ENCODE measurements at places on chromosomes 12 and 14.

GRCh38 chr12:1838205-1838993 lies 18.0 kb downstream of the LRTM2 start:
- DNase-seq, result no peak

DNA sequence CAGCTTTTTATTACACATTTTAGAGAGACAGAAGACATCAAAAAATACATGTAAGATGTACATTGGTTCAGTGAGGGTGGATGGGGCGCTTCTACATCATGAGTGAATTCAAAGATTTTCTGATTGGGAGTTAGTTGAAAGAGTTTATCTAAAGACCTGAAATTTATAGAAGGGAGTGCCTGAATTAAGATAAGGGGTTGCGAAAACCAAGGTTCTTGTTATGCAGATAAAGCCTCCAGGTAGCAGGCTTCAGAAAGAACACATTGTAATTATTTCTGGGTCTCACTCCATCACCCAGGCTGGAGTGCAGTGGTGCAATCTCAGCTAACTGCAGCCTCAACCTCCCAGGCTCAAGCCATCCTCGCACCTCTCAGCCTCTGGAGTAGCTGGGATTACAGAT lies 26.2 kb upstream of the TMPO start:
- no peak for DNase-seq

GRCh38 chr14:59377991-59378601 lies 87.1 kb downstream of the GPR135 start:
- no peak for DNase-seq

DNA sequence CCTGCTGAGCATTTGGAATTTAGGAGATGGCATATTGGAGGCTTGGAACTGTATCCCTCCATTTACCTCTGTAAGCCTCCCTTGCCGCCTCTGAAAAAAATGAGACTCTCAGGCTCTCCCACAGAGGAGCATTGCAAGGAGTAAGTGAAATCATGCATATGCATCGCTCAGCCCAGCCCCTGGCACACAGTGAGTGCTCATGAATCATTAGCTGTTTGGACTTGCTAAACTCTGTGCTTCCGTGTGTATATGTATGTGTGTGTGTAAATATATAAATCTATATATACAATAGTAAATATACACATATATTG lies 17.1 kb upstream of the TBX3 start:
- no peak for DNase-seq

GRCh38 chr14:59422069-59422881 lies 42.9 kb downstream of the GPR135 start:
- no peak for DNase-seq

DNA sequence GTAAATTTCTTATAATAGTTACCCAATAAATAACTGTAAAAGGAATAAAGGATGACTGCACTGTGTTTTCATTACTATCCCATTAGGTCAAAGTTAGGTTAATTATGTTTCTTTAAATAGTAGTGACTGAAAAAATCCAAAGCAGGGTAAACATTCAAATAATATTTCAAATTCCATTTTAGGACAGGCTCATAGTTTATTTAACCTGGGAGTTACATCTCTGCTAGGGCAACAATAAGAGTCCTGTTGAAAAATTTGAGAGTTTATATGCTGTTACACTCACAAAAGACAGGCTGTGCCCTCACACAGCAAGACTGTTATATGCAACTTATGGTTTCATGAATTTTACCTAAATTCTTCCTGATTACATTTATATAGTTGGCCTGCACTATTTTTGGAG lies 8.0 kb downstream of the ERP27 start:
- DNase-seq, result no peak

GRCh38 chr12:117854339-117855012 lies 114.3 kb downstream of the KSR2 start:
- peak; percentile 26 for DNase-seq

DNA sequence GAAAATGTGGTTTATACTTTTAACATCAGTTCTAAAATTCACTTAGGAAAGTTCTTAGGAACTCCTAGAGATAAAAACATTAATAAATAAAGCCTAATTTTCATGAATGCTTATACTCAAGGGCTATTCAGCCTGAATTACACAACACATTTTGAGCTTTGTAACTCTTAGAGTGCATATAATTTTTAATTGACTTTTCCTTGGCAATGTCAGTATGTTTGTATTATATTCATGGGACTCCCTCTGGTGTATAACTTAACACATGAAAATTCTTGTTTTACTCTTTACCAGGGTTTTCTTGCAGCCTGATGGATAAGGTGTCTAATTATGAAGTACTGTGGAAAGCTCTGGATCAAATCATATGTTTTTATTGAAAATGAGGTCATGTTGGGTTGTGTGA lies 150.6 kb upstream of the HMGA2 start:
- no peak for DNase-seq

DNA sequence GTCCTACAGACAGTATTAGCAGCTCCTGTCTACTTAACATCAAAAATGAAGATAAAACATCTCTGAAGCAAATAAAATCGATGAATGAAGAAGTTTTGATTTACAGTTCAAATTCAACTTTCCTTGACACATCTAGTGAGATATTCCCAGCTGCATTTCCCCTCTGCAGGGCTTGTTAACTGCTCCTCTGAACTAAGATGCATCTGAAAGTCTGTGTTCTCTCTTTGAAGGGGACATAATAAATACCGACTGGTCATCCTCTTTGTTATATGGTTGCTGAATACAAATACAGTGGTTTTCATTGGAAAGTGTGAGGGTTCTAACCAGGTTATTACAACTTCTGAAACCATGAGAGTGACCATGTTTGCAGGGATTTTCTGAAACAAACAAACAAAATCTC lies 266.4 kb upstream of the SLC16A7 start:
- no peak for DNase-seq

DNA sequence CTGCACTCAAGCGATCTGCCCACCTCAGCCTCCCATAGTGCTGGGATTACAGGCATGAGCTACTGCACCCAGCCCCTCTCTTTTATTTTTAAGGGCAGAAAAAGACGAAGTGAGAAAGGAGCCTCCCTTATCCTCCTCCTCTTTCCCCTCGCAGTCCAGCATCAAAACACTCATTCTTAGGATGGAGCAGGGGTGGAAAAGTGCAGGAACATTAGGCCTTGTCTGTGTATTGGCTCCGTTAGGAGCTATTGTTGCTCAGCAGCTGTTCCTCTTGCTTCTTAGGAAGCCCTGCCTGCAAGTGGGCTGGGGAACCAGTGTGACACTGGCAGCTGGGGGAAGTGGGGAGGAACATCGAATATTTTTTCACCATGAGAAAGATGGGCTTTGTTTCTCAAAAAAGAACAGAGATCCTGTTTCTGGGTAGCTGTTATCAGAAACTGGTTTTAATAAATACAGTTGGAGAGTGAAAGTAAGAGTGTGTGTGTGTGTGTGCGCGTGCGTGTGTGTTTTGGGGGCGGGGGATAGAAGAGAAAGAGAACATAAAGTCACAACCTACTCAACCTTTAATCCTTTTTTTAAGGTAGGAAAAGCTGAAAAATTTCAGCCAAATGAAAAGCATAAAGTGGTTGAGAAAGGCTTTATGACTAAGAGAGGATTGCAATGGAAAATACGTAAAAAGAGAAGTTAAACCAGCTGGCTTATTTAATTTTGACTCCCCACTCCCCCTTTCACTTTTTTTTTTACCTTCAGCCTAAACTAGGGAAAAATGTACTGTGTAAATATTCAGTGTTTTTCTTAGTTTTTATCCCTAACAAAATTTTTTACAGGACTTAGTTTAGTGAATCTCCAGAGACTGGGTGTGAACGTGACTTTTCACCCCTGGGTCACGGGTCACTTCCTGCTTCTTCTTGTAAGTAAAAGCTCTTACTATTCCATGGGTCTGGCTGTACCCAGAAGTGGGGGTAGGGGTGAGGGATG lies 197.2 kb upstream of the PLEKHG7 start:
- no peak for DNase-seq

GRCh38 chr12:43621262-43621661 lies 69.3 kb upstream of the ADAMTS20 start:
- DNase-seq, result no peak

GRCh38 chr14:71437870-71438269 lies 494.4 kb upstream of the RGS6 start:
- no peak for DNase-seq

DNA sequence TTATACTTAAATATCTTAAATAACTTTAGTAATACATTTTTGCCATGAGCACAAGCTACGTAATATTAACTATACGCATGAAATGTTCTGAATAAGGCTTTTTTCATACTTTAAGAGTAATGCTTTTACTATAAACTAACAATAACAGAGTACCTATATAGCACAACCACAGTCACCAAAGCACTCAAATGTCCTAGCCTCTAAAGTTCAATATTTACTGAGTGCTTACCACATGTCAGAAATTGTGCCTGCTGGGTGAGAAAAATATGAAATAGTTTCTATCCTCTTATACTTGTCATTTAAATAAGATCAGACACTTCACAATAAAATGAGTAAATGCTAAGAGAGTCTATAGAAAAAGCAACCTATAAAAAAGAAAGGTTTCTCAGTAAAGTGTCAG lies 83.1 kb downstream of the SH2B3 start:
- no peak for DNase-seq

- DNase-seq, result peak; percentile 3
Observed at GRCh38 chr12:85489194-85489593, 209.2 kb downstream of the ALX1 start.

DNA sequence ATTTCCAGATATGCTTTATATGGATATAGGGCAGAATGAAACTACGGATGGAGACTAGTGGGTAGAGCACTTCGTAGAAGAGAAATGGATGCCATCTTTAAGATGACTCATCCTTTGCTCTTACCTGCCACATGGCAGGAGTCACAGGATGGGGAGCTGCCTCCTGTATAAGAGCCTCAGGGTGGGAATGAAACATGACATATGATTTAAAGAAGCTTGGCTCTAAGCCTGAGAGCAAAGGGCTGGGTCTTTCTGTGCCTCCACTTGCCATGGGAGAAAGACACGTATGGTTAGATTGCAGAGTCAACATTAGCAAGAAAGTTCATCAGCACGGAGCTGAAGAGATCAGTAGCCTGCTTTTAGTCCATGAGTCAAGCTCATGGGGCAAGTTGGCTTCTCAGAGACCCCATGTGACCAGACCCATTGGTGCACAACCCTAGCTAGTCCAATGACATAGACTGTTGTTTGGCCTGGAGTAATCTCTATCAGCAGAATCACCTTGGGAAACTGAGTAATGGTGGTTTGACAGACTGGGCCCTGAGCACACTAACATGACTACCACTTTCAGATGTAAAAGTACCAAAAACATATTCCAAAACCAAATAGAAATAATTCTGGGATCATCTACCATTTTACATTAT lies 38.1 kb upstream of the IL22 start:
- DNase-seq, result no peak

- no peak for DNase-seq
Observed at GRCh38 chr12:123126294-123127181, 24.4 kb downstream of the PITPNM2 start.

GRCh38 chr12:72207486-72208409 lies 64.4 kb upstream of the TRHDE start:
- no peak for DNase-seq

DNA sequence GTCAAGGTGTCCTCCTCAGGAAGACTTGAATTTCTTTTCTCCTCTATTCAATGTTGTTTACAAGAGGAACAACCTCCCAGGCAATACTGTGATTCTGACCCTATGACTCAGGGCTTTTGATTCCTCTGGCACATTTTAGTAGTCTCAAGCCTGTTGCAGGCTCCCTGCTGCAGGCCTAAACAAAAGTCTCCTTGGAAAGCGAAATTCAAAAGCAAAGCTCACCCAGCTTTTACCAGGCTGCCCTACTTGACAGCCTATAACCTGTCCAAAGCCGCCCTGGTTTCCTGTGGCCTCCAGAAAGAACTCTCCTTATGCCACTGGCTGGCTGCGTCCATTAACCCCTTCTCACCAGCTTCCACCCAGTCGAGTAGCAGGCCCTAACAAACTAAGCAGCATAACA lies 11.6 kb downstream of the FGD6 start:
- DNase-seq, result no peak

- peak; percentile 12 for DNase-seq
Observed at GRCh38 chr12:46661110-46661845, 164.5 kb downstream of the SLC38A4 start.

DNA sequence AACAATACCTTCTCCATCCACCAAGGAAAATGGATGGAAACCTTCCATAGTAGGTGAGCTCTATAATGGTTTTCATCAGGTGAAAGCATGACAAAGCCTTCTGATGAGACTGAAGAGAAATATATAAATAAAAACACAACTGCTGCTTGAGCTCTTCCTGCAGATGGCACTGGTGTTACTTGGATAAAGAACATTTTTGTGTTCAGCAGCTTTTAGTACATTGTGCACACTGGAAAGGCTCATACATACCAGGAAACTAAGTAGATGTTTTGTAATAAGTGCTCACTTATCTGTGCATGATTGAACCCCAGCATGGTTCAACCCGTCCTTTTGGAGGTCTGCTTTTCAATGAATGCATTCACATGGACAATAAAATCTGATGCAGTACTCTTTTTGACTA lies 357.3 kb upstream of the MIS18BP1 start:
- peak; percentile 19 for DNase-seq

- DNase-seq, result no peak
Observed at GRCh38 chr12:113049976-113050742, 6.4 kb upstream of the DTX1 start.

DNA sequence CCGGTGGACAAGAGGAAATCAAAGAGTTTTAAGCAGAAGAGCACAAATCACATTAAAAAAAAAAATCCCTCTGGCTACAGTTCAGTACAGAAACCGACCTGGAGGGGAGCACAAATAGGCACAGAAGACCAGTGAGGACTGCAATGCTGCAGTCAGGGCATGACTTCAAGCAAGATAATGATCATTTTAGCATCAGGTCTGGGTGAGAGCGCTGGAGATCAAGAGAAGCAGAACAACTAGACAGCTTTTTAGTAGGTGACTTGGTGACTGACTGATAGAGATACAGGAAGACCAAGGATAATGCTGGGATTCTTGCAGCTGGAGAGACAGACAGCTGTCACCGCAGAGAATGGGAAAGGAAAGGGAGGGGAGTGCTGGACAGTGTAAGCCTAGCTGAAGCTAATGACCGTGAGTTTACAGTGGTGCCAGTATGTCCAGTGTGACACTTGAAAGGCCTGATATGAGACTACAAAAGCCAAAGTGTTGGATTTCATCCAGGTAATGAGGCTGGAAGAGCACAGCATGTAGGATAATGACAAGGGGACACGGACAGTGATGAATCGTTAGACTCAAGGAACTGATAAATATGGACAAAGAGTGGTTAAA lies 5.6 kb downstream of the NFYB start:
- no peak for DNase-seq

DNA sequence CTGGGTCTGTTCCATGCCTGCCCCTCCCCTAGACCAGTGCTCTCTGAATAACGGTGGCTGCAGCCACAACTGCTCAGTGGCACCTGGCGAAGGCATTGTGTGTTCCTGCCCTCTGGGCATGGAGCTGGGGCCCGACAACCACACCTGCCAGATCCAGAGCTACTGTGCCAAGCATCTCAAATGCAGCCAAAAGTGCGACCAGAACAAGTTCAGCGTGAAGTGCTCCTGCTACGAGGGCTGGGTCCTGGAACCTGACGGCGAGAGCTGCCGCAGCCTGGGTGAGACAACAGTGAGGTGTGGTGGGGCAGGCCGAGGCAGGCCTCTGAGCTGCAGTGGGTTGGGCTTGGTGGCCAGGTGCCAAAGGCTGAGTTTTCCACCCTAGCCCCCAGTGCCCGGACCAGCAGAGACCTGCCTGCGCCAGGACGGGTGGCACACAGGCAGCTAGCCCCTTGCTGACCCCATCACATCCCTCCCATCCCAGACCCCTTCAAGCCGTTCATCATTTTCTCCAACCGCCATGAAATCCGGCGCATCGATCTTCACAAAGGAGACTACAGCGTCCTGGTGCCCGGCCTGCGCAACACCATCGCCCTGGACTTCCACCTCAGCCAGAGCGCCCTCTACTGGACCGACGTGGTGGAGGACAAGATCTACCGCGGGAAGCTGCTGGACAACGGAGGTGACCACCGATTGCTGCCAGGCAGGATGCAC lies 28.2 kb upstream of the LRP1-AS start:
- DNase-seq, result peak; percentile 75
